ENCODE measurements at places on chromosomes 7 and 10.

DNA sequence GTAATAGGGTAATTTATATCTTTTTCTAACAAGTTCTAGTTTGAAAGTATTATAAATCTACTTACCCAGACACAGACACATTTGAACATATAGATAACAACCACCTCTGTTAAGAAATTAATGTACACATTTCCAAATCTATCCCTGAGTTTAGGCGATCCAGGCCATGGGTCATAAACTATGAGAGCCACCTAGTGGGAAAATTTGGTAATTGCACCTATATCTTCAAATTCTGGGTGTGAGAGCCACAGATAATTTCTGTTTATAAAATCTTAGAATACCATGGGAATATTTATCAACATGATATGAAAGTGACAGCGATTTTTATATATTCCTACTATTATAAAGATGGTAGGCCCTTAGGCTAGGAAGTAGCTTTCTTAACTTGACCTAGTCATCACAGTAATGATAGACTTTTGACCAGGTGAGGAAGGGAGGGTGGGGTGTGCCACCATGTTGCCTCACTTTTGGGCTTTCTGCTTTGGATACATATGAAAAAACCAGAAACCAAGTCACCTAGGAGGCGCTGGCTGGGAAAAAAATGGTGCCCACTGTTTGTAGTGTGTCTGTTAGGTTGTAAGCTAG lies 8.0 kb upstream of the EPHA1 start:
- DNase-seq = peak; percentile 75

GRCh38 chr10:129136074-129136473 lies 331.0 kb upstream of the MGMT start:
- no peak for DNase-seq

DNA sequence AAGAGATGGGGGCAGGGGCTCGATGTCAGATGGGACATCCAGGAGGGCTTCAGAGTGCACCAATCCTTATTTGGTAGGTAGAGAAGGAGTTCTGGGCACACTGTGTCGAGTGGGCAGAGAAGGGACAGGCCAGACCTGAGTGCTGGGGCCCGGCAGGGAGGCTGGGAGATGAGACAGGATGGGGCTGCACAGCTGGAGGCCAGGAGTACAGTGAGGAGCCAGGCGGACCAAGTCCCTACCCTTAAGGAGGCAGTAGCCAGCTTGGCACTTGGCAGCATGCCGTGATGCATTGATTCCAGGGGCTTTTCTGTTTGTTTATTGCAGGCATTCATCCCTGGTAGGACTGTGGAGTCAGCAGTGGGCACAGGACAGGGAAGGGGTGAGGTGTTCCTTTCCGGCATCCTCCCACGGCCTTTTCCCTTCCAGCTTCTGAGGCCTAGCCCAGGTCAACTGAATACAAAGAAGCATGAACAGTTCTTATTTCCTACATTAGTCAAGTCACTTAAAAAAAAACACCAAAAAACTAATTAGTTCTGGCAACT lies 168.8 kb upstream of the CDCA7L start:
- DNase-seq = no peak

DNA sequence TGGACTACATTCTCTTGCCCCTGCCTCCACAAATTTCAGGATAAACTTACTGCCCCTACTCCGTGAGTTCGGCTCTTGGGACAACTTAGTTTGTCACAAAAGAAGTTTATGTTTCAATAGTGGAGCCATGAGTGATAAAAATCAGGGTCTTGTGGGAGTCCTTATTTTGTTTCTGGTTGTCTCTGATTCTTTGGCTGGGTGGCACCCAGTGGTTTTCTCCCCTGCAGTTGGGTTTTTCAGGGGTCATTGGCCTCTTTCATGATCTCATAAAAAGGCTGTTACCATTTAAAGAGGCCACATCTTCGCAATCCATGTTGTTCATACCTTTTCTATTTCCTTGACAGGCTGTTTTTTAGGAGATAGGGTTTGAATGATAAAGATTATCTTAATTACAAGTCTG lies 5.5 kb downstream of the TET1 start:
- DNase-seq = no peak

DNA sequence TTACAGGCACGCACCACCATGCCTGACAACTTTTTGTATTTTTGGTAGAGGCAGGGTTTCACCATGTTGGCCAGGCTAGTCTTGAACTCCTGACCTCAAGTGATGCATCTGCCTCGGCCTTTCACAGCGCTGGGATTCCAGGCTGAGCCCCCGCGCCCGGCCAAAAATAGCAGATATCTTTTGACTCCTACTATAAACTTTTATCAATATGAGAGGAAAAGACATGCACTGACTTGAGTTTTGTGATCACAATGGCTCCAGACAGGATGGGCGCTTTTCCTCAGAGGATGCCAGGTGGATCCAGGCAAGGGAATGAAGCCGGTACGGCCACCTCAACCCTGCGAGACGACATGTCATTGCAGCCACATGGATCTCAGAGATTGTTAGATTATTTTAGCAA lies 123.9 kb downstream of the DNAJB6 start:
- DNase-seq = no peak

- DNase-seq = no peak
Measured at GRCh38 chr10:95840121-95840520, 67.7 kb upstream of the CC2D2B start.

- DNase-seq = no peak
Measured at GRCh38 chr7:88172842-88173241, 47.0 kb downstream of the SRI start.

DNA sequence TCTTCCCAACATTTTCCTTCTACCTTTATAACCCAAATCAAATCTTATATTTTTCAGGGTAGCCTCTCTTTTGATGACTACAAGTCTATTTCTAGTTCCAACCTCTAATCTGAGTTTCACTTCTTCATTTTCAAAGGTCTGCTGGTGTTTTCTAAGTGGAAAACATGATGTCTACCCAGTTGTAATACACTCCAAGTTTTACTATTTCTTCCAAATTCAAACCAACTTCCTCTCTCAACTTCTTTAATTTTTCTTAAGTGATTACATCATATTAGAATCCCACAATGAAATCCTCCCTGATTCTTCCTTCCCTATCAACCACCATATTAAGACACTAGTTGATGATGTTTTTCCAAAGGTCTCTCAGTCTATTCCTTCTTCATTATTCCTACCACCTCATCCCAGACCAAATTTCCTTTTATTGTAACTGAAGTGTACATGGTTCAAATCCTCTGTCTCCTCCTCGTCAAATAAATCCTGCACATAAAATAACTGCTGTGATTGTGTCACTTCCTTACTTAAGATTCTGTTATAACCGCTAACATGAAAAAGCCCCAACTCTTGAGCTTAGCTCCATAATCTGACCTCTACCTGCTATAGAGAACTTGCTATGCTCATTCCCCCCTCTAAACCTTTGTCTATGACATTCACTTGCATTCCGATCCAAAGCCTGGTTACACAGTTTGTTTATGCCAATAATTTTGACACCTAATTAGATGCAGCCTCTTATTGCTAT lies 12.7 kb downstream of the TAS2R38 start:
- DNase-seq = no peak

GRCh38 chr10:71213127-71213621 lies 804 bp downstream of the UNC5B start:
- peak; percentile 80 for DNase-seq

- no peak for DNase-seq
Measured at GRCh38 chr10:96820765-96821164, 11.3 kb upstream of the LCOR start.

DNA sequence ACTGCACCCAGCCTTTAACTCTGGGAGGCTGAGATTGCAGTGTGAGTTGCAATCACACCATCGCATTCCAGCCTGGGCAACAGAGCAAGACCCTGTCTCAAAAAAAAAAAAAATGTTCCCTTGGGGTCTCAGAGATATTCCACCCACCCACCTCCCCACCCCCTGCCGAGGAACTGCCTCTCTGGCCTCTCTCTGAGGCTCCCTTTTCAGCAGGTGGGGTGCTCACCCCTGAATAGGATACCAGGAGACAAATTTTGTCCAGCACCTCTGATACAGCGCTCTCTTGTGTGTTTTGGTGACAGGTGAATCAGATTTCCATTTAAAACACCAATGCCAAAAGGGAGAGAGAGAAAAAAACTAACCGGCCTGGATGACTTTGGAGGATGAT lies 92.6 kb upstream of the KIF5B start:
- no peak for DNase-seq

DNA sequence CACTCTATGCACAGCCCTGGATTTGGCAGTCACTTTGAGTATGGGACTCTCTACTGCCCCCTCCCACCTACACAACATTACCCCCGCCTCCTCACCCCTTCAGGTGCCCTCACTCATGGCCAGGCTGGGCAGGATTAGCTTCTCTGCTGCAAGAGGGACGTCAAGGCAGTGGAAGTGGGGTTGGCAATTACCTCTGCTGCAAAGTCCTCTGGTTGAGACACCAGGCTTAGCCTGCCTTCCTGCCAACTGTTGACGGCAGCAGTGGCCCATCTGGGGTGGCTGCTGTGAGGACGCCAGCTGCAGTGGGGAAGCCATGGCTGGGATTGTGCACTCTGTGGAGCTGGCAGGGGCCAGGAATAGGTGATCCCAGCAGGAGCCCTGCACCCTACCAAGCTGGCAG lies 26.7 kb downstream of the SVIL start:
- DNase-seq = peak; percentile 18

GRCh38 chr10:5036511-5036910 lies 32.9 kb upstream of the AKR1C2 start:
- no peak for DNase-seq

DNA sequence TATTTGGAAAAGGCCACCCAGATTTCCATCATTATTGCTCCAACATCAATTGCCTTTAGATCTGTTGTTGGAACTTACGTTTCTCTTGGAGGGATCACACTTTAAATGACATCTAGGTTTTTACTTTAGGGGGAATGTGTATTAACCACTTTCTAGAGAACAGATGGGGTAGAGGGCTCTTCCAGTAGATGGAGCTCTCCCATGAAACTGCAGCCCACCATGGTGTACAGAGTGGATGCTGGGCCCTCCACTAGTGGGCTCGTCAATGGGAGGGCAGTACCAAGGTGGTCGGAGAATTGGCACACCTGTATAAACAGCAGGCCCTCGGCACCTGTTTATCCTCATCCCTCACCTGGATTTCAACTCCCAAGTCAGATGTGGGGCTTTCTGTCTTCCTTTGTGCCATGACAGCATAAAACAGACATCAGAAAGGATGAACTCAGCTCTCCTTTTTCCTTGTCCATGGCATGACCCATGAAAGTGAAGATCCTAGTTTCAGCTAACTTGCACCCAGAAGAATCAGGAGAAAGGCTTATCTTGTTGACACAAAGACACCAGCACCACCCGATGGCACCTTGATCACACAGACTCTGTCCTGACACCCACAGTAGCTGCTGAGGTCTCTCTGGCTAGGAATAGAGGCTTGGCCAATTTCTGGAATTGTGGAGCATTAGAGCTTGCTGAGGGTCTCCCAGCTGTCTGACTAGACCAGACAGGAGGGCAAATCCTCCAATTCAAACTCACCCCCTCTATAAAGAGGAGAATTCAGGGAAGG lies 150.5 kb downstream of the CYP26A1 start:
- DNase-seq = no peak

- DNase-seq = no peak
Measured at GRCh38 chr10:59433720-59434428, 71.5 kb upstream of the FAM13C start.

- peak; percentile 82 for DNase-seq
Measured at GRCh38 chr7:94301024-94301586, 93.6 kb upstream of the COL1A2 start.

DNA sequence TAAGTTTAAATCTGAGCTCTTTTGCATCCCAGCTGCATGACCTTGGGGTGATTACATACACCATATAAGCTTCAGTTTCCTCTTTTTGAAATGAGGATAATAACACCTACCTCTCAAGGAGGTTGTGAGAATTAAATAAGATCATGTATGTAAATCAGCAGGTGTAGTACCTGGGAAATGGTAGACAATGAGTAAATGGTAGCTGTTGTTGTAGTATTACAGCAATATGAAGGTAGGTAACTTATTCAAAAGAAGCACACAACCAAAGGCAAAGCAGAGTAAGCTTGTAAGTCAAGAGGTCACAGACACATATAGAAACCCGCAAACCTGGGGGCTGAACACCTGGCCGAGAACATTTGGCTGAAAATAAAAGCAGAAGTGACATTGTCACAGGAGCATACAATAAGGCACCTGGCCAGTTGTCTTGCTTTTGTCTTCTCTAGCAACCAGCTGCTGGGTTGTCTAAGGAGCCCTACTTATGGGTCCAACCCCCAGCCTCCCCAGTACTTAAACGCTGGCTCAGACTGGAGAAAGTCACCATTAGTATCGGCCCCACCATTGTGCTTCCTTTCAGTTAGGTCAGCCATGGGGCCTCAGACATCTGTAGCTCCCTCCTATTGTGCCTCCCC lies 203.6 kb upstream of the MKLN1 start:
- no peak for DNase-seq

DNA sequence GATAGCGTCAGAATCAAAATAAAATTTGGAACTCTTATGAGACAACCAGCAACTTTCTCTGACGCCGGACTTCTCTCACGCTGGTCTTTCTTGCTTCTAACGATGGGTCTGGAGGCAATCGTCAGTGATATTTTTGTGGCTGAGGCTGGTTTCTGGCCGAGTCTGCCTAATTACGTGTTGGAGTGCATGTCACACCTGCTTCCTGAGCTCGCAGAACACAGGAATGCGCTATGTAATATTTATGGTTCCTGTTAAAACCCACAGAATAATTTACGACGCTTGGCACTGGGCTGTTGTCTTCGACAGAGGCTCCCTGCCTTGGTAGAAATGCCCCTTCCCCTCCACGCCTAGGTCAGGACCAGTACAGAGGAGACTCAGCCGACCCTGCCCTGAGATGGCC lies 64.9 kb downstream of the NPTX2 start:
- DNase-seq = no peak

- no peak for DNase-seq
Measured at GRCh38 chr7:141700296-141700847, 1.6 kb downstream of the DENND11 start.

DNA sequence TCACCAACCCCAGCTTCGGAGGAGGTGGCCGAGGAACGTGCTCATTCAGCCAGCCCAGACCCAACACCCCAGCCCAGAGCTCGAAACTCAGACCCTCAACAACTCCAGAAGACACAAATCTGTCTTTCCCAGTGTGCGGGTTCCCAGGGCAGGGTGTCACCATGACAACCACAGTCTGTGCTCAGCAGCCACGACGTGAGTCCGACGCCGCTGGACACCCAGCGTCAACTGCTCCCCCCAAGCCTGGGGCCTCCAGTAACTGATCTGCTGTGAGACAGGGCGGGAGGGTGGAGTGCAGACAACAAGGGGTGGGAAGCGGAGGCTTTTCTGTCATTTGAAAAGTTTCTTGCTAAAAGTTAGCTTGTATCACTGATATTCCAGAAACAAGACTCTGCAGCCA lies 167.2 kb downstream of the MAD1L1 start:
- DNase-seq = no peak

- peak; percentile 74 for DNase-seq
Measured at GRCh38 chr10:128286762-128287500, 160.7 kb upstream of the MKI67 start.

GRCh38 chr10:35447693-35448407 lies 111.5 kb downstream of the CCNY start:
- DNase-seq = peak; percentile 53

GRCh38 chr7:137743021-137743420 lies 103.8 kb downstream of the DGKI start:
- no peak for DNase-seq

GRCh38 chr7:132402096-132402495 lies 174.2 kb downstream of the PLXNA4 start:
- DNase-seq = no peak

Data from GM23338 (cell line).